ENCODE measurements at places on chromosomes 2 and 18. TPM values are rescaled to one million over a fixed set of nuclear protein-coding genes. Genes with fewer than 3 reads are reported as not detected.

The GALR1 gene
- not detected for polyA plus RNA-seq

The EVA1A gene
- 57.5 TPM for polyA plus RNA-seq

The ABCB11 gene
- not detected for polyA plus RNA-seq

The RFX8 gene
- not detected for polyA plus RNA-seq

The OTOS gene
- polyA plus RNA-seq: not detected

All from HepG2 (cell line).